CD4-positive, CD25-positive, alpha-beta regulatory T cell (primary cell): ENCODE measurements at places on chromosomes 4 and X.

GRCh38 chr4:108270466-108271450, 102.0 kb upstream of the LEF1 start:
- no peak for DNase-seq

- DNase-seq, result no peak
Measured at GRCh38 chr4:83192634-83193033, 78.1 kb upstream of the PLAC8 start.

DNA sequence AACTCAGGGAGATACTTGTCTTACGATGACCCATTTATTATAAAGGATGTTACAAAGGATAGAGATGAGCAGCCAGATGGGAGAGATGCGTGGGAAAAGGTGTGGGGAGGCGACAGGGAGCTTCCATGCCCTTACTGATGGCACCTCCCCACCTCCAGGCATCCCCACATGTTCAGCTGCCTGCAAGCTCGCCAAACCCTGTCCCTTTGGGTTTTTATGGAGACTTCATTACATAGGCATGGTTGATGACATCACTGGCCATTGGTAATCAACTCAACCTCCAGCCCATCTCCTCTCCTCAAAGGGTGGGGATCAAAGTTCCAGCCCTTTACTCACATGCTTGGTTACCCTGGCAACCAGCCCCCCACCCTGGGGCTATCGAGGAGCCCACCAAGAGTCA, 29.4 kb upstream of the SLC2A9 start:
- no peak for DNase-seq

DNA sequence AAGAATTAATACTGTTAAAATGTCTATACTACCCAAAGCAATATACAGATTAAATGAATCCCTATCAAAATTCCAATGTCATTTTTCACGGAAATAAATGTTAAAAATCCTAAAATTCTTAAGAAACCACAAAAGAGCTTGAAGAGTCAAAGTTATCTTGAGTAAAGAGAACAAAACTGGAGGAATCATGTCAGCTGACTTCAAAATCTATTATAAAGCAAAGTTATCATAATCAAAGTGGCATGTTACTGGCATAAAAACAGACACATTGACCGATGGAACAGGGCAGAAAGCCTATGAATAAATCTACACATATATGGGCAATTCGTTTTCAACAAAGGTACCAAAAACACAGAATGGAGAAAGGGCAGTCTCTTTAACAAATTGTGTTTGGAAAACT, 579.0 kb downstream of the INPP4B start:
- no peak for DNase-seq

DNA sequence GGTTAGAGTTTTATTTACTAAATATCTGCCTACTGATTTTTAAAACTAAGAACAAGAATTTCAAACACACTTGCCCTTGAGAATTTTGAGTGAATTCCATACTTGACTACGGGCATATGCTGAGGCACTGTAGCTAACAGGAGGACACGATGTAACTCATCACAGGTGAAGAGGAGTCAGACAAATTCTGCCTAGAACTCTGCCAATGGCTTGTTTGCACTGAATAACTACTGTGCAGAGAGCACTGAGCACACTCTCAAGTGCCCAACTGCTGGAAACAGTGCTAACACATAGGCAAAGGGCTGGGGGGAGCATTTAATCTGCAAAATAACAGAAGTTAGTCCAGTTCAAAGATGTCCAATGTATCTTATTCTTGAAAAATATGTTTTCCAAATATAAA, 104.4 kb downstream of the WDFY3 start:
- DNase-seq, result no peak

- no peak for DNase-seq
Measured at GRCh38 chrX:155262970-155263754, 1.1 kb downstream of the RAB39B start.

DNA sequence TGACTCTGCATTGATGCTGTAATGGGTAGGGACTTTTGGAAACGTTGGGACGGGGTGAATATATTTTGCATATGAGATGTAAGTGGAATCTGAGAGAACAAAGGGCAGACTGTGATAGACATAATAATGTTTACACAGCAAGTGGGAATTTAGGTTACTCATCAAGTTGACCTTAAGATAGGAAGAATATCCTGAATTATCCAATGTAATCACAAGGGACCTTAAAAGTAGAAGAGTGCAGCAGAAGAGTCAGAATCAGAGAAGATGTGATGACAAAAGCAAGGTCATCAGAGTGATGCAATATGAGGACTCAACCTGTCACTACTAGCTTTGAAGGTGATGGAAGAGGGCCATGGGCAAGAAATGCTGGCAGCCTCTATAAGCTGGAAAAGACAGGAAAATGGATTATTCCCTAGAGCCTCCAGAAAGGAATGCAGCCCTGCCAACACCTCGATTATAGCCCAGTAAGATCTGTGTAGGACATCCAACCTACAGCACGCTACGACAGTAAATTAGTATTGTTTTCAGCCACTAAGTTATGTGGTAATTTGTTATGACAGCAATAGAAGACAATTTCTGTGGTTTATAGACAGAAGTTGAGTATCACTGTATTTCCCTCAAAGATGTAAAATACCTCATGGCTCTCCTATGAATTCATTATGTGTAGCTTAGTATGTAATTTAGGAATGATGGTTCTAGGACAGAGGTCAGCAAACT, 26.4 kb downstream of the MORC4 start:
- no peak for DNase-seq
